AG04450 (cell line): ENCODE measurements at places on chromosomes 7 and 10. TPM values are rescaled to one million over a fixed set of nuclear protein-coding genes. Genes with fewer than 3 reads are reported as not detected.

DNA sequence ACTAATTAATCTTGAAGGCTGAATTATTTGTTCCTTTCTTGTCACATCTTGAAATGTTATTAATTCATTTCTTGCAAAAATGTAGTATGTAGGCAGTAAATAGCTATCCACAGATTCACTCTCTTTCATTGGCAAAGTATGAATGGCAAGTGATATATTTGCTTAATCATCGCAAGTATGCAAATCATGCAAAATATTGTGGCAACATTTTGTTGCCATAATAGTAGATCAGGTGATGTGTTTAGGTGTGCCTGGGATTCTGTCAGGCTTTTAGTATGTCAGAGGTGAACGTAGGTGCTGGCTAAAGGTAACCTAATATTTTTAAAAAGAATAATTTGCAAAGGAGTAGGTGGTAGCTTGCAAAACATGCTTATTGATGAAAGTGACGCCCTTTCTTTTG is 5.9 kb downstream of the MAP3K8 start:
- no peak for DNase-seq

- no peak for DNase-seq
Measured at GRCh38 chr7:156659961-156660360, 19.4 kb downstream of the RNF32 start.

Gene BLNK
- polyA plus RNA-seq = not detected in 2 replicates

Gene SEMA3E
- polyA plus RNA-seq = 0.02 and 0.06 TPM in 2 replicates

Gene CYP2C19
- polyA plus RNA-seq = not detected in 2 replicates

DNA sequence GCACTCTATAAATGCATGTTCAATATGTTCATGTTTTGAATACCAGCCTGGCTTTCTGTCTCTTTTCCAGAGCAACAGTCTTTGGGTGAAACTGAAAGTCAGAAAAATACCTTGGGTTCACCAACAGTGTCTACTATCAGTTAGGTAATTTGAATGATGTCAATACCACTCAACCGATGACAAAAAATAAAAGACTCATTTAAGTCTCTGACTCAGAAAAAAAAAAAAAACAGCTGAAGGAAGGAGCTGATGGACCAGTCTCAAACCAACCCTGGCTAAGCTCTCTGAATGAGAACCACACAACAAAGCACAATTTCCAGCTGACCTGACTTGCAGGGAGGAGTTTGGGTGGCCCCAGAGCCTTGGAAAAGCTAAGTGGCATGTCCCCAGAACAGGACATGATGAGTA is 42.5 kb downstream of the ABLIM1 start:
- no peak for DNase-seq

GRCh38 chr10:99339077-99339476 is 9.9 kb downstream of the CNNM1 start:
- DNase-seq = no peak

- no peak for DNase-seq
Measured at GRCh38 chr10:130066743-130067142, 43.9 kb downstream of the C10orf143 start.

- no peak for DNase-seq
Measured at GRCh38 chr7:118029826-118030422, 154.0 kb upstream of the LSM8 start.

DNA sequence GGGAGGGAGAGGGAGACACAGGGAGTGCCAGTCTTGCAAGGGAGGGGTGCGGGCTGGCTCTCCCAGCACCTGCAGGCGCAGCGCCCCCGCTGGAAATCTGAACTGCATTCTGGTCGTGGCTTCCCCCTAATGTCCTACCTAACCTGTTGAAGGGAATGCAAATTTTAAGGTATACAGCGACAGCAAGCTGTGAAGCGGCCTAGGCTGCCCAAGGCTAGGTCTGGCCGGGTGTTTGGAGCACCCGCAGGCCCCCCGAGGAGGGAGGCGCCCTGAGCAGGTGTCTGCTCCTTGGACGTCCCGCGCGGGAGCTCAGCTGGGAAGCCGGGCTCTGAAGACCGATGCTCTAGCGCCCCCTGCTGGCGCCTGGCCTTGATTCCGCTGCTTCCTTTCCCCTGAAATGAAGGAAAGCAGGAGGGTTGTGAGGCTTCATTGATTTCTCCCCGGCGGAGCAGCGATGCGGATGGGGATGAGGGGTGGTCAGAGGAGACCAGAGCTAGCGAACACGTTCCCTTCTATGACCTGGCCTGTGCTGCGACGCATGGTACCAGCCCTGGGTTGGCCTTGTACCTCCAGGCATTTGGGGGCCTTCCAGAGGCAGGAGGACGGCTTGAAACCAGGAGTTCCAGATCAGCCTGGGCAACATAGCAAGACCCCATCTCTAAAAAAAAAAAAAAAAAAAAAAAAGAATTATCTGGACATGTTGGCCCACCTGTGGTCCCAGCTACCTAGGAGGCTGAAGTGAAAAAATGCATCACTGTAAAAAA is 601.3 kb downstream of the GALNT17 start:
- DNase-seq = peak; percentile 2

- DNase-seq = no peak
Measured at GRCh38 chr10:103820101-103821062, 35.0 kb downstream of the SH3PXD2A start.

DNA sequence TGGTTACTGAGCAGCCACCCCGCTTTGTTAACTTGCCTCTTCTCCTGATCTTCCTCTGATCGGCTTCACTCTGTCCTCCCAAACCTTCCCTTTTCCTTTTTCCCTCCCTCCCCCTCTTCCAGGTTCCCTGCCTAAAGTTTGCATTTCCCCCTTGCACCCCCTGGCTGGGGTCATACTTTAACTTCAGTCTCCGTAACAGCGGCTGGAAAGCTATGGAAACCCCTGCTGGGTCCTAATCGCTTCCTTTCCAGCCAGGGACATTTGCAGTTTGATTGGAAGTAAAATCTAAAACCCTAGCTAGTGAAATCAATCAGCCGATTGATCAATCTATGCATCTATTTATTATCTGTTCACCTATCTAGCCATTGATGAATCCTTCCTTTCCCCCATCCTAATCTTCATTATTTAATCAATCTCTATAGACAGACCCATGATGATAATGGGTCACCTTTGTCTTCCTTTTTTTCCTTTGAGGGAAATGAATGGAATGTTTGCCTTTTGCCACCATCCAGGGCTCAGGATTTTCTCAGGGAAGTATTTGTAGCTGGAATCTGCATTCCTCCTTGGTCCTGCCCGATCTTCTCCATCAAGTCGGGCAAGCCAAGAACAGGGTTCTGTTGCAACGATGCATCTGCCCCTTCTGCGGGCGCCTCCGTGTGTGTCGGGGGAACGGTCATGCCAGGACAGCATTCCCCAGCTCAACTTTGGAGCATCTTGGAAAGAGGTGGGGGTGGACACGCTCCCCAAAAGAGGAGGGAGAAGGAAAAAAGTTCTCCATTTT is 8.8 kb downstream of the GATA3 start:
- no peak for DNase-seq

GRCh38 chr10:33414841-33415240 is 80.4 kb upstream of the NRP1 start:
- DNase-seq = no peak

DNA sequence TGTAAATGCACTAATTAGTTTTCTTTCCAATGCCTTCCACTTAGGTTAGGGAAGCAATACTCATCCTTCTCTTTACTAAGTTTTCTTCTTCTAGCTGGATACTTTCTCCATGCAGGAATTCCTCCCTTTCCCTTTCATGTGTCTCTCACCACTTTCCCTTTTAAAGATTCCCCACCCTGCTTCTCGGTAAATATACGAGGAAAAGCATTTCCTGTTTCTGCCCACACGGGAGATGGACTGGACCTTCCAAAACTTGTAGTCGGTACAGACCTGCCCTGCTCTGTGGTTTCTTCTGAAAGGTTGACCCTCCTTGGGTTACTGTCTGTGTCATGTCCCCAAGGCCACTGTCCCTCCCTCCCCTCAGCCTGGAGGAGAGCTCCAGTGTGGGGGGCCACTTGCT is 58.9 kb upstream of the LYZL2 start:
- DNase-seq = no peak
